ENCODE measurements at places on chromosomes 16 and 17.

DNA sequence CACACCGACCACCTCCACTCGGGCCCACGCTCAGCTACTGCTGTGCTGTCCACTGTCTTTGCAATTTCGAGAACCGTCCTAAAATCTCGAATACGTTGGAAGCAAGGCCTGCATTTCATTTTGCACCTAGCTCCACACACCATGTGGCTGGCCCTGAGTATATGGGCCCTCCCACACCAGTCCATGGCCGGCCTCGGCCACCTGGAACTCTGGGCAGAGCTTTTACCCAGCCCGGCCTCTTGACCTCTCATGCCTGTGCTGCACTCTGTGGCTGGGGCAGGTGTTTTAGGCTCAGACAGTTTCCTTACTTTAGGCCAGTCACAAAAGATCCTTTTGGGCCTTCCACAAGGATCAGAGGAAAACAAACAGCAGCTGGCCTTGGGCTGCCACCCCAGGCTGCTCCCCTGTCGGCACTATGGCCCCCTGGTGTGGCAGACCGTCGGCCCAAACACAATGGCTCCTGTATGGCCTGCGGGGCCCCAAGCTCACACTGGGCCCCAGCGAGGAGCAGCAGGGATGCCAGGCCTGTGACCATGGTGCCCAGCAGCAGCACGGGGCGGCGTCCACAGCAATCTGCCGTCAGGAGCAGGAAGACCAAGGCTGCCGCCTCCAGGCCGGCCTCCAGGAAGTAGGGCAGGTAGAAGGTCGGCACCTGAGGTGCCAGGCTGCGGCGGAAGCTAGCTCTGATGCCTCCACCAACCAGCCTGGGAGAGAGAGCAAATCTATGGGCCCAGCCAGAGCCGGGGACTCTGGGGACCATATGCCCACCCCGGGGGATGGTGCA, 2.5 kb downstream of the SLC22A31 start:
- DNase-seq: no peak

GRCh38 chr16:71473891-71474290, 11.8 kb upstream of the ZNF23 start:
- no peak for DNase-seq

DNA sequence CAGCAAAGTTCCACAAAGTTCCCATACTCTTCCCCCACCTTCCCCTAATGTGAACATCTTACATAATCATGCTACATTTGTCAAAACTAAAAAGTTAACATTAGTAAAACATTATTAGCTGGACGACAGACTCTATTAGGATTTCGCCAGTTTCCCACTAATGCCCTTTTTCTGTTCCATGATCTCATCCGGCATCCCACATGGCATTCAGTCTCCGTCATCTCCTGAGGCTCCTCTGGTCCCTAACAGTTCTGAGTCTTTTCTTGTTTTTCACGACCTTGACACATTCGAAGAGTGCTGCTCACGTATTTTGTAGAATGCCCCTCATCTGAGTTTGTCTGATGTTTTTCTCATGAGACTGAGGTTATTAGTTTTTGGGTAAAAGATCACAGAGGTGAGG, 8.8 kb upstream of the MPRIP start:
- DNase-seq: no peak

GRCh38 chr17:72733619-72734282, 358.7 kb downstream of the SLC39A11 start:
- DNase-seq: no peak

DNA sequence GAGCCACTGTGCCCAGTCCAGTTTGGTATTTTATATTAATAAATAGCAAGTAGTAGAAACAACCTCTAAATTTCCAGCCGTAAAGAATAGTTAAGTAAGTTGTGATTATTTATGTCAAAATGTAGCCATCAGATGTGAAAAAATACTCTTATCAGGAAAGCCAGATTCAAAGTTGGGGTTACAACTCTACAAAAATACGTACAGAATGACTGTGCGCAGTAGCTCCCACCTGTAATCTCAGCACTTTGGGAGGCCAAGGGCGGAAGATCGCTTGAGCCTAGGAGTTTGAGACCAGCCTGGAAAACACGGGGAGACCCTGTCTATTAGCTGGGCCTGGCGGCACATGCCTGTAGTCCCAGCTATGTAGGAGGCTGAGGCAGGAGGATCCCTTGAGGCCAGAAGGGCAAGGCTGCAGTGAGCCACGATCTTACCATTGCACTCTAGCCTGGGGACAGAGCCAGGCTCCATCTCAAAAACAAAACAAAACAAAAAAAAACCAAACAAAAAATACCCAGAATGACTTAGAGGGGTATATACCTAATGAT, 1.7 kb downstream of the PDP2 start:
- DNase-seq: no peak

DNA sequence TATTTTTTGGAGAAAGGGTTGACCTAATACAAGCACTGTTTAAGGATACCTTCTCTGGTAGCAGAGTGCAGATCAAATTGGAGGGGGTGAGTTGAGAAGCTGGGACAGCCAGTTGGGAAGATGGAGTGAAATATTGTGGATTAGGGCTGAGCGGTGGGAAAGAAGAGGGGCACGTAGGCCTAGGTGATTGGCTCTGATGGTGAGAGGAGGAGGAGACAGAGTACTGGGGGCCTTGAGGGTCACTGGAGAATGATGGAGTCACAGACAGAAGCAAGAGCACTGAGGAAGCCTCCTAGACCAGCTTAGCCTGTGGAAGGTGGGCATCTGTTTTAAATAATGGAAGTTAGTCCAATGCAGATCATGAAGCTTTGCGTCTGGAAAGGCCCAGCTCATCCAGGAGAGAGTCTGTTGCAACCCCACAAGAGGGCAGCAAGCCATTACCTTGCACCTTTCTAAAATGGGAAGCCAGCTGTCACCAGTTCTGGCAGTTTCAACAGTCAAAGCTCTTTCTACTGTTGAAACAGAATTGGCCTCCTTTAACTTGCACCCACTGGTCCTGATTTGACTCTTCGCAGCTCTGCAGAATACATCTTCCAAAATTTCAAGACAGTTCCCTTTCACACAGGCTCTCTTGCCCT, 11.8 kb downstream of the SLC9A5 start:
- DNase-seq: peak; percentile 65

DNA sequence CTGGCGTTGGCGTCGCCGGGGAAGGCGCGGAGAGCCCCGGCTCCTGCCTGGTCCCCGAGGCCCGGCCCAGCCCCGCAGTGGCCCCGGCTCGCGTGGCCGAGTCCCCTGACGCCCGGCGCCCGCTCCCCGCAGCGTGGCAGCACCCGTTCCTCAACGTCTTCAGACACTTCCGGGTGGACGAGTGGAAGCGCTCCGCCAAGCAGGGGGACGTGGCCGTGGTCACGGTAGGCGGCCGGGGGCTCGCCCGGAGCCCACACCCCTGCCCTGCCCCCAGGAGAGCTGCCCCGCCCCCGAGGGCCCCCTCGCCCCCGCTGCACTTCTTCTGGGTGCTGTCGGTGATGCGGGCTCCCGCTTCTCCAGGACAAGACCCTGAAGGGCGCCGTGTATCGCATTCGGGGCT, 466 bp downstream of the WDR90 start:
- no peak for DNase-seq

GRCh38 chr17:1192911-1193699, 13.3 kb upstream of the ABR start:
- no peak for DNase-seq

DNA sequence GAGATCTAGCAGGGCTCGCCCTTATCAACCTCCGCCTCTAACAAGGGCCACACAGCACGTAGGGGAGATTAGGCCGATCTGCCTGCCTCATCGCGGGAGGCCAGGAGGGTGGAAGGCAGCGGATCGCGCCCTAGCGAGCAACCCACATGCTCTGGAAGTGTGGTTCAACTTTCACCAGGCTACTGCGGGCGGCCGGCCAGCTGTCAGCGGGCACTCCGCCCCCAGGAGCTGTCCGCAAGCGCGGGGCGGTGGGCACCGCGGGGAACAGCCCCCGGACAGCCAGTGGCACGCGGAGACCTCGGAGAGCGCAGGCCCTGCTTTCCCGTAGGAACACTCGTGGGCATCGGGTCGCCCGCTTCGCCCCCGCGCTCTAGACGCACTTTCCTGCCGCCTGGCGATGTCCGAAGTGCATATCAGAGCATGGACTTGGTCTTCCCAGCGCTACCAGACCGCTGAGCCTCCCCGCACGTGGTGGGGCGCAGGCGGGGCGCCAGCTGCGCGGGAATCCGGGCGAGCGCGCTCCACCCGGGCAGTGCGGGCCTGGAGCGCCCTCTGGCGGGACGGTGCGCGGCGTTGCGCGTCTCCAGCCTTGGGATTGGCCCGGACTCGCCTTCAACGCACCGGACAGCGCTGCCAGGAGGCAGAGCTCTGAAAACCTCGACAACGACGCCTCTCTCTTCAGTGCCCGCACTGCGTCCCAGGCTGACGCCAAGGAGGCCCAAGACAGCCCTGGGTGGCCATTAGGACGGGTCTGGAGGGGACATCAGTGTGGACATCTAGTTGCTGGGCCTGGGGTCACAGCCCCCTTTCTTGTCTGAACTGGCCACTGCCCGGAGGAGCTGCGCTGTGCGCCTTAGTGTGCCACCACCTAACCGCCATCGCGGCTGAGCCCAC, 3.6 kb upstream of the ZNHIT3 start:
- peak; percentile 63 for DNase-seq

DNA sequence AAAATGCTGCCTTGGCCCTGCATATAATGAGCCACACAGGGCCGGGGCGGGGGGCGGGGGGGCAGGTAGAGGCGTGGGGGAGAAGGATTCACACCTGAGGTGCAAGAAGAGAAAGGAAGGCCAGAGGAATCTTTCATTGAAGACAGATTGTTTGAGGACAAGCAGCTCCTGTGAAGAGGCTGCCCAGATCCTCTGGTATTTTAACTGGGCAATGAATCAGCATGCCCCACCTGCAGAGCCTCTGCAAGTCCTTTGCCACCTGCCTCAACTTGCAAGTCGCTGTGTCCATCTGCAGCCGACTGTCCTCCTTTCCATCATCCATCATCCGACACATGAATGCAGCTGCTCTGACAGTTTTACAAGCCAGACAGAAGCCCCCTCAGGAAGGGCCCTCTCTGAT, 1.2 kb upstream of the SOST start:
- DNase-seq: no peak

DNA sequence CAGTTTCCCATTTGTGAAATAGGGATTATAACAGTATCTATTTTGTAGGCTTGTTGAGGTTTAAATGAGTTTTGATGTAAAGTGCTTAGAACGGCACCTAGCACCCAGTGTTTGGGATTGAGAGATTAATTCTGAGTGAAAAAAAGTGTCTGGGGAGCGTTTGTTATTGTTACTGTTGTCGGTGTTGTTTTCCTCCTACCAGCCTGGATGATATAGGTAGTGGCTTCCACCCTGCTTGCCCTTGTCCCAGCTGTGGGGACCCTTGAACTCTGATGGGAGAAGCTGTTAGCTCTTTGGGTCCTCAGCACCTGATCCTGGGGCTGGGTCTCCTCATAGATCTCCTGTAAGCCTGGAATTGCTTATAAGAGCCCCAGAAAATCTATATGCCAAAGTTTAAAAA, 4.9 kb downstream of the FMNL1 start:
- no peak for DNase-seq

DNA sequence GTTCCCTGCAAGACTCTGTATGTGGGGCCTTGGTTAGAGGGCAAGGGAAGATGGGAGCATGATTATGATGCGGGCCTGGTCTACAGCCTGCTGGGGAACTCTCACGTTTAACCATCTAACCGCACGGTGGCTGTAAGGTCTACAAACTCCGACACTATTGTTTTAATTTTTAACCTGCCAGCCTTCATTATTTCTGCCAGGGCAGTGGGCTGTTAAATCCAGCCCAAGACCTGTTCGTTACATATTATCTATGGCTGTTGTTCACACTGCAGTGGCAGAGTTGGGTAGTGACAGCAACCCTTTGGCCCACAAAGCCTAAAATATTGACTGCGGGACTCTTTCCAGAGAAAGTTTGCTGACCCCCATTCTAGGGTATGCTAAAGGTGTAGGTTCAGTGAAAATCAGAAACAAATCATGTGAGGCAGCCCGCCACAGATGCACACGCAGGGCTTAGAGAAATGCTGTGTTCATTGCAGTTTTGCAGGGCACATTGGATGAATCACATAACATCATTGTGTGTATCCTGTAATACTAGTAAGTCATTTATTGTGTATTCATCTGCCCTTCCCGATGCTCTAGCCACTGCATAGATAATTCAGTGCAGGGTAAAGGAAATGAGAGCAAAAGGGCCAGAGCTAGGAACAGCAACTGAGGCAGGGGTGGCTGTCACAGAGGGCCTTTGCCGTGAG, 14.3 kb downstream of the SNX29 start:
- DNase-seq: no peak

DNA sequence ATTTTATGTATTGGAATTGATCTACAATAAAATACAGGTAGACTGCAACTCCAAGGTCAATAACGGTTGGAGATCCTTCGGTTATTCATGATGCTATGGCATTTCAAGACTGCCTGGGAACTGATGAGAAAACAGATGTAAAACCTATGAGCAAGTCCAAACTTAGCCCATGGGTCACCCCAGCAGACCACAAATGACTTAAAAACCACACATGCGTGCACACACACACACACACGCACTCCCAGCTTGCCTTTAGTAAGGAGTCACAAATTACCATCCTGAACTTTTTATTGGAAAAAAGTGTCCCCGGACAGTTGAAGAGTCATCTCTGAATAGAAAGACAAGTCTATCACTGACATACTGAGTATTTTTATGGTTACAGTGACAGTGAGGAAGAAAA, 26.7 kb downstream of the TRIM25 start:
- DNase-seq: no peak

DNA sequence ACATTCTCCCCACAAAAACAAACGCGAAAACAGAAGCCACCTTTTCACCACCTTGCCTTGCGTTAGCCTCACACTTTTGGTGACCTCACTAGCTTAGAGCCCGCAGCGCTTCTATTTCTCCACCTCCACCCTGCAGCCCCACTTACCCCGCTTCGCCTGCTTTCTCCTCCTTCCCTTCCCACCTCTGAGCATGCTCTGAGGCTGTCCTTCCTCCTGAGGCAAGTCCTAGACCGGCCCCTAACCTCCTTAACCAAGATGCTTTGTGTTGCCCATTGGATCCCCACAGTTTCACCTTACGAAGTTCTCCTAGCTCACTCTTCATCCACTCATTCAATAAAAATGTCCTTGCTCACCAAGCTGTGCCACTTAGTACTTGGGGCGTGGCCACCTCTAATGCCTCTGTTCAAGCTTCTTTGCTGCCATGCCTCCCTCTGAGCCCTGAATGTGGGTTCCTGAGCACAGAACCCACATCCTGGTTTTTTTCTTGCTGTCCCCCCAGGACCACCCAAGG, 1.3 kb downstream of the GNGT2 start:
- no peak for DNase-seq

DNA sequence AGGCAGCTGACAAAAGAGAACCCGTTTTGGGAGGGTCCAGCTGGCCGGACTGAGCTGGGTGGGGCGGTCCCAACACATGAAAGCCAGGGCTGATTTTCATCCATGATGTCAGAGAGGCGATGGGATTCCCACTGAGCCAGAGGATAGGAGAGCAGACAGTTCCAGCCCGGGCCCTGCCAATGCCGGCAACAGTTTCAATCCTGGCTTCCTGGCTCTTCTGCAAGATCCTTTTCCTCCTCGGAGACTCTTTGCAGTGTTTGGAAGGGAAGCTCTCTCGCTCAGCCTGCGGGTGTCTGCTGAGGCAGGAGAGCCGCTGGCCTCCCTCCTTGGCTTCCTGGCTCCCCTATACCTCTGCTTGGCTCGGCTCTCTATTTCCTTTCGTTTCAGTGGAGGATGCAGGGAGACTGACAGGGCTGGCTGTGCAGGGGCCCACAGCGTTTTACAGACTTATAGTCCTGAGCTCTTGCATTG, 145.5 kb upstream of the SOX9 start:
- no peak for DNase-seq

GRCh38 chr17:12599186-12599920, 66.3 kb upstream of the MYOCD start:
- no peak for DNase-seq

- no peak for DNase-seq
Measured at GRCh38 chr16:4461250-4462085, 13.0 kb downstream of the NMRAL1 start.

All from SHP77 (cell line).